ENCODE measurements at places on chromosomes 2 and 18. TPM values are rescaled to one million over a fixed set of nuclear protein-coding genes. Genes with fewer than 3 reads are reported as not detected.
A peak's percentile ranks its signal among the peaks of the same experiment; 100 is the strongest.

DNA sequence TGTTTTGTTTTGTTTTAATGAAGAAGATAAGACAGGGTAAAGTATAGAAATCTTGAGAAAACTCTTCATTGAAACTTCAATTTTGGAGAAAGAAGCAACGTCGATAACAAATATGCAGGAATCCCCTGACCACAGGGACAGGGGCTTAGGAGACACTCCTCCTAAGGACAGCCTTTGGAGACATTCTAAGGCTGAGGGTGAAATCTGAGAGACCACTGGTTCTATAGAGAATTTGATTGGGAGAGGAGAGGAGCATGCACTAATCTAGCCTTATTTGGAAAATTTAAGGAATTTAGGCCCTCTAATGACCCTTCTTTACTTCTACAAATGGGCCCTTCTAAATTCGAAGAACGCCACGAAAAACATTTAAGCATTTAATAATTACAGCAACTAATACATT, 207.6 kb downstream of the PPP1R1C start:
- DNase-seq, result no peak
- no peaks in the 10 kb centered on the region for H3K4me1 ChIP-seq
- no peaks in the 10 kb centered on the region for H3K36me3 ChIP-seq
- H3K27me3 ChIP-seq, result no peaks in the 10 kb centered on the region
- no peak overlapping the region for H3K4me3 ChIP-seq
- H3K27ac ChIP-seq, result no peak overlapping the region

DNA sequence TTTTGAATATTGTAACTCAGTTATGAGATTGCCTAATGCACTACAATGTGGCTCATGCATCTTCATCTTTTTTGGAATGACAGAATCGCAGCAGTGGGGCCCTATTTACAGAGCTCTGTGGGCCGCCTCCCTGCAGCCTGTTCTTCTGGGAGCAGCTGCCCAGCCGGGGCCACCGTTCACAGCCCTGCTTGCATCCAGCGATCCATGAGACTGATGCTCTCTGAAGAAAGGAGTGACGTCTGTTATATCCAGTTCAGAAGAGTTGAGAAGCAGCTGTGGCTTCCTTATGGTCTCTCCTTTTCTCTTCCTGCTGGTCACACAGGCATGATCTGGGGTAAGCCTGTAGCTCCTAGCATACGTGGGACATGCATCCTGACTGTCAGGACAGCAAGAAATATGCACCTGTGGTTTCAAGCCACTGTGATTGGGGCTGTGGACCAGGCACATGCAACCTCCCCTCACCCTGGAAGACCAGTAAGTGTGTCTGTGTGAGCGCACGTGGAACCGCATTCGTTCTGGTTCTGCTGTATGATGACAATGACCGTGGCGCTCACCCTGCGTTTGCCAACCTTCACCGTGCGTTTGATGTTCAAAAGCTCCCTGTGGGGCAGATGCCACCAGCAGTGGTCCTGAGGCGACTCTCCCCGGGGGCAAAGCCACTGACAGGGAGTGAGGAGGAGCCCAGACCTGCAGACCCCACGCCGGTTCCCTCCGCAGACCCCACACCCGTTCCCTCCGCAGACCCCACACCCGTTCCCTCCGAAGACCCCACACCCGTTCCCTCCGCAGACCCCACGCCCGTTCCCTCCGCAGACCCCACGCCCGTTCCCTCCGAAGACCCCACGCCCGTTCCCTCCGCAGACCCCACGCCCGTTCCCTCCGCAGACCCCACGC, 189.8 kb downstream of the TMEM18 start:
- H3K4me3 ChIP-seq, result no peak overlapping the region
- no peaks in the 10 kb centered on the region for H3K36me3 ChIP-seq
- no peaks in the 10 kb centered on the region for H3K4me1 ChIP-seq
- DNase-seq, result no peak
- H3K27ac ChIP-seq, result no peak overlapping the region
- H3K27me3 ChIP-seq, result no peaks in the 10 kb centered on the region

- peak overlapping the region; percentile 65 for H3K27ac ChIP-seq
- no peaks in the 10 kb centered on the region for H3K36me3 ChIP-seq
- DNase-seq, result no peak
These were observed 3.7 kb downstream of the CYB5A start for GRCh38 chr18:74288041-74288440.

SLC16A14 gene
- total RNA-seq, result 7.5 TPM

TUBB8B gene
- 0.66 TPM for total RNA-seq

DNA sequence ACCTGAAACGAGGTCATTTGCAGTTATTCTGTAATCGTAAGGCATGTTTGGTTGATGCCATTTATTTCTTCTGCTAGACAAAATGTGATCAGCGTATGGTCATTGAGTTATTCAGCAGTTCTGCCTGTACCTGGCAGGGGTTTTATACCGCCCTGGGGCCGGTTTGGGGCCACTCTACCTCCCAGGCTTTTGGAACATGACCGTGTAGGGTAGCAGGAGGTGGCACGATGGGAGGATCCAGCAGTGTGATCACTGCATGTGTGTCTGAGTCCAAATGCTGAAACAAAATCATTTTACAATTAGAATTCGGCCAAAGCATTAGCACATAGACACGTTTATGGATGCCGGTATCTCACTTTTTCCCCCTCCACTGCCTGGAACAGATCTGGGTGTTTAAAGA, 26.7 kb downstream of the LPIN1 start:
- H3K4me1 ChIP-seq, result no peaks in the 10 kb centered on the region
- no peak overlapping the region for H3K4me3 ChIP-seq
- H3K27me3 ChIP-seq, result no peaks in the 10 kb centered on the region
- no peak overlapping the region for H3K27ac ChIP-seq
- DNase-seq, result no peak

- no peak for DNase-seq
- H3K4me3 ChIP-seq, result no peak overlapping the region
- H3K27ac ChIP-seq, result no peak overlapping the region
- no peaks in the 10 kb centered on the region for H3K36me3 ChIP-seq
These were observed 61.4 kb downstream of the FAM168B start for GRCh38 chr2:131031875-131032274.

All from breast epithelium (tissue), 4 donors.